ENCODE measurements at places on chromosomes 6 and 20. TPM values are rescaled to one million over a fixed set of nuclear protein-coding genes. Genes with fewer than 3 reads are reported as not detected.

GRCh38 chr6:83511266-83511665 lies 1.1 kb upstream of the PRSS35 start:
- no peak for DNase-seq

Gene DPPA5
- not detected for total RNA-seq

Gene SLC24A3
- not detected for total RNA-seq

Gene HLA-DOB
- 0.36 TPM for total RNA-seq

Gene PAK5
- not detected for total RNA-seq

- DNase-seq: no peak
These were observed 35.1 kb upstream of the PPP1R3G start for GRCh38 chr6:5050009-5050408.

DNA sequence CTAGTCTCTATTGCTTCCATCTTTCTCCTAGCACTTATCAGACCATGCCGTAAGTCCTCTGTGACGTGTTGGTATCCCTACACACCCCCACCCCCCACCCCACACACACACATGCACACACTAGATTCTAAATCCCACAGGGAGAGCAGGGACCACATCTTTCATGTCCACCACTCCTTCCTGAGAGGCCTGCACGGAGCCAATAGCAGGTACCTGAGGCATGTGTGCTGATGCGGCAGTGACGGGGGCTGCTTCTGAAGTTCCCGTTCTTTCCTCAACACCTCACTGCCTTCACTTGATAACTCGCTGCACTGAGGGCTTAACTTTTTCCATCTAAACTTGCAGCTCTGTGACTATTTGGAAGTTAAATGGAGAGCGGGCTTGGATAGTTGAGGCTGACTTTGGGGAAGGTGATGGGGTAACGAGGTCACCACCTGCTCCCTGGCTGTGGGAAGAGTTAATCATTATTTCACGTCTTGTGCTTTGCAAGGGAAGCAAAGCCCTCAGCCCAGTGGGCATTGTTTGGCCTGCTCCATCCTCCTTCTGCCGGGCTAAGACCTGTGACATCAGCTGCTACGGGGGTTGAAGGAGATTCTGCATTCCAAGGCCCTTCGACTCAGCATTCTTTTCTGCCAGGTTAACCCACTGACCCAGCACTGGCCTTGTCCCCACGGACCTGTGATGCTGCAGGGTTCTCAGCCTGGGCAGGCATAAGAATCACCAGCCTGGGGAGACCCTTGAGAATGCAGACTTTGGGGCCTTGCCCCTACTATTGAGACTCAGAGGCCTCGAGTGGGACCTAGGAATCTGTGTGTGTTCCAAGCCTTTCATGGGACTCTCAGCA lies 187.8 kb downstream of the ANKRD60 start:
- no peak for DNase-seq

GRCh38 chr6:129008591-129008990 lies 125.7 kb downstream of the LAMA2 start:
- DNase-seq: no peak

DNA sequence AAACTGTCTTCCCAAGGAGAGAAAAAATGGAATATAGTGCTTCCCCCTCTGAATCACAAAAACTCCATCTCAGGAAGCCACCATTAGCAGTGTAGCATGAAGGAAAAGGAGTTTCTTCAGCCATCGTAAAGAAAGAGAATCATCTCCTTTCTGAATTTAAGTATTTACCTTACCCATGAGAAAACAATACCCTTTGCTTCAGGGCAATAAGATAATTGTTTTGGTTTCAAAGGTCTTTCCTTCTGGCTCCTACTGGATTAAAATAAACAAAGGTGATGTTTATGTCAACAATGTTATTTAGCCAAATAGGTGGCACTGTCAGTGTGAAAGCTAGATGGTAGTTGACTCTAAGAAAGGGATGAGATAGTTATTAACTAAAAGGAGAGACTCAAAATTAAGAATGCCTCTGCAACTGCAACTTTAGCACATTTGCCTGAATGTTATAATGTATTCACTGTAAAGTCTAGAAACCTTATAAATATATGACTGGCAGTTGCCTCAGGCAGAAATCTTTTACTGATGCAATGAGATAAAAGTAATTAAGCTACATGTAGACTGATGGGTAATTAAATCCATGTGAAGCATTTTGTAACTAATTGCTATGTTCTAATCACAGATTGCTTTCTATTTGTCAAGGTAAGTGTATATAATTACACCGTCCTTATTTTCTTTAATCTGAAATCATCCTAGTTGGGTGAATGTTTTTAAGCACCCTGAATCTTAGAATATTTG lies 399.0 kb downstream of the CDKAL1 start:
- no peak for DNase-seq

Gene PHACTR2
- 76.9 TPM for total RNA-seq

- no peak for DNase-seq
These were observed 39.4 kb upstream of the EEF1A1 start for GRCh38 chr6:73560182-73560732.

Gene LIME1
- 0.28 TPM for total RNA-seq

Gene ZBTB12
- 2.5 TPM for total RNA-seq

DNA sequence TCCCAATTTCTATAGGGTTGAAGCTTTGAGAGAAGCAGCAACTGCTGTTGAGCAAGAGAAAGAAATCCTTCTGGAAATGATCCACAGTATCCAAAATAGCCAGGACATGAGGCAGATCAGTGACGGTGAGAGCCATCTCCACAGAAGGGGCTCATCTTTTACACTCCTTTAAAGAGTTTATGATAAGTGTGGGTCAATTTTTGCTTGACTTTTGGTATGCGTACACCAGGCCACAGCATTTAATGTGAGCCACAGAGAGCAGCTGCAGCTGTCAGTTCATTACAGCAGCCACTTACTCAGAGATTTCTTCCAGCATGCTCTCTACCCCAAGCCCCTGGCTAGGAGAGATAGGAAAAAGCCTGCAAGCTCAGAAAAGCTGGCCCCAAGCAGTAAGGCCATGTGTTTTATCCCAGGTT lies 9.9 kb downstream of the BAG2 start:
- DNase-seq: peak; percentile 83

GRCh38 chr6:167795874-167796191 lies 30.9 kb upstream of the AFDN start:
- no peak for DNase-seq

DNA sequence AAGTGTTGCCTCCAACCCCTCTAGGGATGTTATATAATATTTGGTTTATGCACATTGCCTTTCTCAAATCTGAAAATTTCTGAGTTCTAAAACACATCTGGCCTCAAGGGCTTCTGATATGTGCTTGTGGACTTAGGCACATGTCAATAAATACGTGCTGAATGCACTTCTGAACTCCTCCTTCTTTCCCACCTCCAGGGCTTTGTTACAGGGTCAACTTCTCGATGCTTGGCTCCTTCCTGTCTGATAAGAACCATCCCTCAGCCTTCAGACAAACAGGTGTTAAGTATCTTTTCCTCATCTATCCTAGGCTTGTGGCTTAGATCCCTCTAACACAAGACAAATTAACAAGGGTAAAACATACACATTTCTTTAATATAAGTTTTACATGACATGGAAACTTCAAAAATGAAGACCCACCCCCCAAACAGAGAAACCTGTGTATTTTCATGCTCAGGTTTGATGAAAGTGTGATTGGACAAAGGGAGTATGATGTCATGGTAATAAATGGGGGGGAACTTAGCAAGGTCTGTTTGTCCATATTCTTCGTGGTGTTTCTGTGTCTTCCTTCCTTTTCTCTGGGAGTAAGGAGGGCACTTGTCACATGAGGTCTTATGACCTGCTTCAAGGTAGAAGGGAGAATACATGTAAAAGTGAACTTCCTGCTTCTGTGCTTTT lies 326.9 kb downstream of the CD83 start:
- DNase-seq: no peak

DNA sequence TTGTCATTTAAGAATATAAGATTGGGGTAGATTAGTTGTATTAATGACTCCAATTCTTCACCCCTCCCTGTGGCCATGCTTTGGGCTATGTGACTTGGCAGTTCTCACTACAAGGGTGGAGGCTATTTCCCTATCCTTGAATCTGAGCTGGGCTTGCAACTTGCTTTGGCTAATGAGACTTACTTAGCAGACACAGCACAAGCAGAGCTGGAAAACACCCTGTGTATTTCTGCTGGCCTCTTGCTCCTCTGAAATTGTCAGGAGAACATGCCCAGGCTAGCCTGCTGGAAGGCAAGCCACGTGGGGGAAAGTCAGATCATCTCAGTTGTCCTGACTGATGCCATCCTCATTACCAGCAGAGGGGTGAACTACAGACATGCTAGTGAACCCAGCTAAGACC lies 126.5 kb upstream of the HDGFL1 start:
- peak; percentile 36 for DNase-seq

GRCh38 chr6:148441454-148441911 lies 98.8 kb downstream of the SASH1 start:
- DNase-seq: peak; percentile 90

- no peak for DNase-seq
These were observed 37.5 kb downstream of the AIG1 start for GRCh38 chr6:143098054-143098671.

Gene TCEA2
- total RNA-seq: 9.3 TPM

- DNase-seq: peak; percentile 70
These were observed 131.4 kb upstream of the TRAF3IP2 start for GRCh38 chr6:111737065-111737521.

DNA sequence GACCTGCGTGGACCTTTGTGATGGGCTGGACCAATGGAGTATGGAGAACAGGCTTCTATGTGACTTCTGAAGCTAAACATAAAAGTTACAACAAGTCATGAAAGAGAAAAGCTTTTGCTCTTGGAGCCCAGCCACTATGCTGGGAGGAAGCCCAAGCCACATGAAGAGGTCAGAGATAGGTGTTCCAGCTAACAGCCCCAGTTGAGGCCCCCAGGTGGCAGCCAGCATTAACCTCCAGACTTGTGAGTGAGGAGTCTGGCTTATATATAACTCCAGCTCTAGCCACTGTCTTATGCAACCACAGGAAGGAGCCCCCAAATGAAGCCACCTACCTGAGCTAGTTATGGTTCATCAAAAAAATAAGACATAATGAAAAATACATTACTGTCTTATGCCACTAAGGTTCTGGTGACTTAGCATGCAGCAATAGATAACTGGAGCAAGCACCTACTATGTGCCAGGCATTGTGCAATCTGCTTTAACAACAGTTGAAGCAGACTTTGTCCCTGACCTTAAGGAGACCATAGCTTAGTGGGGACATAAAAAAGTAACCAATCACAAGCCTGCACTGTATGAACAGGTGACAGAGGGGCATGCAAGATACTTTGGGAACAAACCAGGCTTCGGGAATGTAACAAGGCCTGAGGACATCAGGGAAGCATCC lies 599.6 kb downstream of the PTPRT start:
- no peak for DNase-seq

DNA sequence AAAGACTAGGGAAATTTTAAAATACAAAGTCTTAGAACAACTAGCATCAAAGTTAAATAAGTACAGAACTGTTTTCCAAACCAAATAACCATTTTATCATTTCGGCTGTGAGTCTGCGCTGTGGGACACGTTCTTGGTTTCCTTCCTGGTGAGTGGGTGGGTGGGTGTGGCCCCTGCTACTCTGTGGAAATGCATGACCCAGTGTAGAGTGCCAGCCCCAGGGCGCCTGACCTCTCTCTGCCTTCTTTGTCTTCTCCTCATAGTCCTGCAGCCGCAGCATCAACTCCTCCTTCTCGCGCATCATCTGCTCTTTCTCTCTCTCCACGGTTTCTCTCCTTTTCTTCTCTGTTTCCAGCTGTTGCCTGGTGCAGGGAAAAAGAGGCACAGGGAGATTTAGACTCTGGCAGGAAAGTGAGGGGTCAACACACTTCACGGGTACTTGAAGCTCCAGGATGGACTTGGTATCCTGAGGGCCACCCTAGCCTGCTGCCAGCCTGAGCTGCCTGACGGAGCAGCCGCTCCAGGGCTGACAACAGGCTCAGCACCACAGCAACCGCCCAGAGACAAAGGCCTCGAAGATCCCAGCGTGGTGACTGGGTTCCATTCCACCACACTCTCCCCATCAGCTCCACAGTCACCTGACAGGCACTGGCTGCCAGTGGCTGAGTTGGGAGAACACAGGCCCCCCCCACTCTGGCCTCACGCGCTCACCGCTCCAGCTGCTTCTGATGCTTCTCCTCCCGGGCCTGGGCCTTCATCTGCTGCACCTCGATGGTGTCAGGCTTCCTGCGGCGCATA lies 48.4 kb downstream of the EZR start:
- DNase-seq: no peak

DNA sequence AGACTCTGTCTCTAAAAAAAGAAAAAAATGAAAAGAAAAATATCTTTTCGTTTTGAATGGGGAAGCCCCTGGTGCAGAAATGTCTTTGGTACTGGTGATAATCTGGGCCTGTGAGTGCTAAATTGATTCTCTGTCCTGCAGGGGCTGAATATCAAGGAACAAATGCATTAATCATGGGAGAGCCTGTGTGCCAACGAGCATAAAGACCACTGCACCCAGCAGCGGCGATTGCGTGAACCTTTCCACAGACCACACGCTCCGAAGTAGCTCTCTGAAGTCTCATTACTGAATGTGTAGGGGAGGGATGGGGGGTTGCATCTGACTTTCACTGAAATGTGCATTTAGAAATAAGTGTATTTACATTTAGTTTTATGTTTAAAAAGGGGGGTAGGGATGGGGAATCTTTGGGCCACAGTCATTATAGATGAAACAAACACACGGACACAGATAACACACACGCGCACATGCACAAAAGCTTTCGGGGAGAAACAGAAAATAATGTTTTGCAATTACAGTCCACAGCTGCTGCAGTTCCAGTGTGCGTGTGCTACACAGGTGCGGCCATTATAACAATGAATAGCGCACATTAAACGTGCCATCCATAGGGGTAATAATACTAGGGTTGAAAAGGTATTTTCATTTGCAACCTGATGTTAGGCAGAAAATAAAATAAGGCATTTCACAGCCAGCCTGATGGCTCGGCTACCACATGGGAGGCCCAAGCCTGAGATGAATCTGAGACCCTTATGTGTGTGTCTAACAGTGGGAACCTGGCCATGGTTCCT lies 154.0 kb downstream of the MBOAT1 start:
- no peak for DNase-seq

DNA sequence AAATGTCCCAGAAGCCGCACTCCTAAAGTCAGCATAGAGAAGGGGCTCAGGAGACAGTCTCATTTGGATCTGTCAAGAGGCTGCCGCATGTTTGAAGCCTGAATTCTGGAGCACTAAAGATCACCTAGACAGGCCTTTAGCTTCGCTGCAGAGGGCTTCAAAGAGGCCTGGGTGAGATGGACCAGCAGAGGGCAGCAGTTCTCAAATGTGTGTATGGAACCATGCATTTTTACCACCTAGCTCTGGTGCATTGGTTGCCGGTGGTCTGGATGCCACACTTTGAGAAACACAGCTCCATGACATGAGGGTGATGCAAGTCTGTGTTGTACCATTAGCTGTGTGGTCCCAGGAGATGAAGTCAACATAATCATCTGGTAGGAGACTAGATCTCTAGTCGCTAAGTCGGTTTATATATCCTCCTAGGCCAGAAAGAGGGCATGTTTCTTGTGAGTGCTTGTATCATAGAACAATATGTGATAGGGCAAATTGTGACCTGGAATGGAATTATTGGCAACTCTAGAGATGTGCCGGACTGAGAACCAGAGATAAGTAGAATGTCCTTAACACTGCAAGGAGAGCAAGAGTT lies 64.8 kb downstream of the KIAA0319 start:
- DNase-seq: peak; percentile 50

- DNase-seq: peak; percentile 22
These were observed 114.7 kb downstream of the THEMIS start for GRCh38 chr6:127786109-127786508.

Gene OR2B2
- not detected for total RNA-seq

- DNase-seq: peak; percentile 9
These were observed 194.9 kb downstream of the PHACTR1 start for GRCh38 chr6:12911427-12911826.

GRCh38 chr20:2210646-2211552 lies 84.9 kb upstream of the TGM3 start:
- peak; percentile 75 for DNase-seq

Gene MLN
- total RNA-seq: not detected

Gene KIAA1755
- 2.5 TPM for total RNA-seq

All from IMR-90 (cell line).